ENCODE measurements at places on chromosomes 5 and 9. TPM values are rescaled to one million over a fixed set of nuclear protein-coding genes. Genes with fewer than 3 reads are reported as not detected.

Gene PSD2
- total RNA-seq: not detected

DNA sequence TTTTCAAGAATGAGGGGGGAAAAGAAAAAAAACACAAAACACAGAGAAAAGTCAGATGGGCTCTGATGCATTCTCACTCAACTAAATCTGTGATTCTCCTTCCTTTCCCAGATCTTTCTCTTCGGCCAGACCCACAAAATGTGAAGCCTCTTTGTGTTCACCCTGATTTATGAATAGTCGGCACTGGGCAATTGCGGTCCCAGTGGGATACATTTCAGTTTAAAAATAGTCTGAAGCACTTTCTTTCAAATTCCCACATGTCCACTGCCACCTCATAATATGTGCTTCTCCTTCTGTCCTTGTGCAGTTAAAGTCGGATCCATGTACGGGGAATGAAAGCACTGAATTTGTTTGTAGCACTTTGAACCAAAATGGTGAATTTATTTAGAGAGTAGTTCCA is 995.4 kb upstream of the WWC1 start:
- no peak for DNase-seq

DNA sequence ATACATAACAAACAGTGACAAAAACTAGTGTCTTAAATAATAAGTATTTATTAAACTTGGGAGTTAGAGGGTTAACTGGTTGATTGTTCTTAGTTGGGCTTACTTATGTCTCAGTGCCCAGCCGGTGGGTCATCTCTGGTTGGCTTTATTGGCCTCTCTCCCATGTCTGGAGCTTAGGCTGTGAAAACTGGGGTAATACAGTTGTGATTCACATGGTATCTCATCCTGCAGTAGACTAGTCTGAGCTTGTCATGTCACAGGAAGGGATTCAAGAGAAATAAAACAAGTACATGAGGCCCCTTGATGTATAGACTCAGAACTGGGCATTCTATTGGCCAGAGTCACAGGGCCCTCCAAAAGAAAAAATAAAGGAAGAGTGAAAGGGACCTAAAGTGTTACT is 466.4 kb upstream of the SMC2 start:
- no peak for DNase-seq

Gene SHC3
- total RNA-seq: not detected

DNA sequence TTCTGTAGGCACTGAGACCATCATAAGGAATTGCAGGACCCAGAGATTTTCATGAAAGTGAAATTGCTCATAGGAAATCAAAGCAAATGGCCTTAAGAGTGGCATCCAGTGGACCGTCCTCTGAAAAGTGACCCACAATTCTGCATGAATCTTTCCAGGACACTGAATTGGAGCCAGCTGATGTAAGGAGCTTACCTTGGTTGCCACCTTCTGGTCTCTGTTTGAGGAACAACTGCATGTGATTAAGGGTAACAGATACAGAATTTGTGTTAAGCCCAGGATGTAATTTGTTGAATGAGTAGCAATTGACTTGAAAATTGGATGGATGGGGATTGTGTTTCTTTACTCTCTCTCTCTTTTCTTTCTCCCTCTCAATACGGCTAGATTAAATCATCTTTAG is 49.9 kb upstream of the GAS1 start:
- no peak for DNase-seq

Gene PCDHGB3
- total RNA-seq: not detected

DNA sequence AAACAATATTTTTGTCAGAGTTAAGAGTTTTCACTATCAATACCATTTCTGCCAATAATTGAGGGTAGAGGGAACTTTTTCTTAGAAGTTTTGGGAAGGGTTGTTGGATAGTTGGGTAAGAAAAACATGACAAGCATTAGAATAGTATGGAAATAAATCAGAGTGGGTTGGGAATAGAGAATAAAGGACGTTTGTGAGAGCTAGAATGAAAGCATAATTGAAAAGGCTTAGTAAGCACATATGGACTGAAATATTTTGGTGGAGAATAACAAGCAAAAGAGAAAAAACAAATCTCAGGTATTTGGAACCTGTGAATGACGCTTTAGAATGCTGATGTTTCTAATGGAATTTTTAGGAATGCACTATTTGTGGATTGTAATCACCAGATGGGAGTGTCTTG is 262.9 kb upstream of the EDIL3 start:
- no peak for DNase-seq

Gene CLPTM1L
- total RNA-seq: 48.0 TPM

Gene HRH2
- total RNA-seq: 10.0 TPM

GRCh38 chr9:38371495-38371894 is 21.0 kb upstream of the ALDH1B1 start:
- peak; percentile 50 for DNase-seq

Gene ERP44
- total RNA-seq: 9.5 TPM

DNA sequence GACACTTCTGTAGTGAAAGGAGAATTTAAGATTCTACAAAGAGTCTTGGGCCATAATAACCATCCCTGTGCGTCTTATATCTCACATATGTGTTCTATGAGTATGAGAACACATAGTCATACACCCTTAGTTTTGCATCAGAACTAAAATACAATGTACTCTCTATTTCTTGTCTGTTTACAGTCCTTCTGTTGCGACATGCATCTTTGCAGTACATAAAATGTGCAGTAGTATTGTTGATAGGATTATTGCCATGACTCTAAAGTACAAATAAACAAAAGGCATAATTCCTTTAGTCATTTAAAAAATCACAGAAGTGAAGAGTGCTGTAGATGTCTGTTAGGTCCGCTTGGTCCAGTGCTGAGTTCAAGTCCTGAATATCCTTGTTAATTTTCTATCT is 201.9 kb downstream of the NR3C1 start:
- no peak for DNase-seq

- DNase-seq: no peak
Observed at GRCh38 chr9:73152953-73153352, 1.3 kb downstream of the ANXA1 start.

GRCh38 chr9:127785933-127786772 is at the start of gene CDK9:
Gene CDK9, plus strand, starts transcription at chr9:127786034. Its CDS starts 115 bp downstream, at chr9:127786149.
- DNase-seq: peak; percentile 93

DNA sequence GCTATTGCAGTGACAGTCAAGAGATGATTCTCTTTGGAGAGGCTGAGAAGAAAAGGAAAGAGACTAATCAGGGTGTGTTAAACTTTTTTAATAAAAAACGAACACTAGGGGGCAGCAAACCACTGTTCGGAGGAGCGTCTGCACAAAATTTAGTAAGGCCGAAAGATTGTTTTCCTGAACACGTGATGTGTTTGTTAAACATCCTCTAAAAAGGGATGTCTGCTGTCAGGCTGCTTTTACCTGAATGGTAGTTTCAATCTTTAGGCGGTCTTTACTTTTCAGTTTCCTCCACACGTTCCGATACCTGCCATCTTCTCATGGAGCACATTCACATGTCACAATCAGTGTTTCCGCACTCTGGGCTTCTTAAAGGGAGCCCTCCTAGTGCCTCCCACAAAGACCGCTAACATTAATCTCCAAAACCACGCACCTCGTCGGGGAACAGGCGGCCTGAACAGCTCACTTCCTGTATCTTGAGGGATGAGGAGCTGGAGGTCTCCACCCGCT is 125.2 kb downstream of the GPBP1 start:
- DNase-seq: peak; percentile 63

- DNase-seq: no peak
Observed at GRCh38 chr5:15506146-15506545, 6.2 kb downstream of the FBXL7 start.

DNA sequence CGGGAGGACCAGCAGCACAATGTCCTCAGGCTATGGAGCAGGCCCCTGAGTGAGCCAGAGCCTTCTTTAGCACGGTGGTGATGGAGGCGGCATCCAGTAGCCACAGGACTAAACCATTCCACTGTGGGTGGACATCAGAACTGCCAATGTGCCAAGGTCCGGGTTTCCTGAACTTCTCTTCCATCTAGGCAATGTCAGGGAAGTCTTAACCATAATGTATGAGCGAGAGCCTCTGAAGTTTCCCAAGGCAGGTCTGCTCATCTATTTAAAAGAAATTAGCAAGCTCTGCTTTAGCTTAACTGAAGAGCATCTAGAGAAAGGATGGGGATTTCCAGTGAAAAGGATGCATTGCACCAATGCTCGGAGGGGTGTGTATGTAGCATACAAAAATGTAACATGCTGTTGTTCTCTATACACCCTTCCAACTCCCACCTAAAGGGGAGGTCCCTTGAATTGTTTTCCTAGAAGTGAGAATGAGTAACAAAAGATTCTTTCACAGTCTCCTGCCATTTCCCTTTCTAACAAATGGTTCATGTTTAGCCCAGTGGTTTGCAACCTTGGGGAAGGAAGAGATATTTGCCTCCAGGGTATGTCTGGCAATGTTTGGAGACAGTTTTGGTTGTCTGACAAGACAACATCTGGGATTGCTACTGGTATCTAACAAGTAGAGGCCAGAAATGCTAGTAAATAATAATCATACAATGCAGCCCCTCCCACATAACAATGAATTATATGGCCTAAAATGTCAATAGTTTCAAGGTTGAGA is 6.1 kb upstream of the RXFP3 start:
- no peak for DNase-seq

Gene HTR1A
- not detected for total RNA-seq

- no peak for DNase-seq
Observed at GRCh38 chr9:89342948-89343347, 24.6 kb downstream of the SECISBP2 start.

DNA sequence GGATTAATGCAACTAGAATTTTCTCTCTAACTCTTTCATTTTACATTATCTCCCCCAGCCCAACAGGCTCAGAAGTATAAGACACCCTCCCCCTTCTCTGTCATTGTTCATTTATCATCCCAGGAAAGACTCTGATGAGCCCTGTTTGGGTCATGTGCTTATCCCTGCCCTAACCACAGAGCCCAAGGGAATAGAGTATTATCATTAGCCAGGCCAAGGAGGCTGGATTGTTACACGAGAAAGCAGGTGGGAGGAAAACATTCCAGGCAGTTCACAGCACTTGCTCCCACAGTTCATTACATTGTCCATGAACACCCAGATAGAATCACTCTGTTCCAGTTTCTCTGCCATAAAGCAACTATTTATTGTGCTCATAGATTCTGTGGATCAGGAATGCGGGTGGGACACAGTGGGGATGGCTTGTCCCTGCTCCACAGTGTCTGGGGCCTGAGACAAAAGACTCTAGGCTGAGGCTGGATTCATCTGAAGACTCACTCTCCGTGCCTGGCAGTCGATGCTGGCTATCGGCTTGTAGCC is 59.5 kb upstream of the TMEM215 start:
- DNase-seq: no peak

Gene FAM174A
- total RNA-seq: 3.9 TPM

Gene AQP7
- total RNA-seq: not detected
